ENCODE measurements at places on chromosomes 4 and X.

- no peak for DNase-seq
Measured at GRCh38 chrX:4844376-4844775, 1130.9 kb upstream of the PRKX start.

DNA sequence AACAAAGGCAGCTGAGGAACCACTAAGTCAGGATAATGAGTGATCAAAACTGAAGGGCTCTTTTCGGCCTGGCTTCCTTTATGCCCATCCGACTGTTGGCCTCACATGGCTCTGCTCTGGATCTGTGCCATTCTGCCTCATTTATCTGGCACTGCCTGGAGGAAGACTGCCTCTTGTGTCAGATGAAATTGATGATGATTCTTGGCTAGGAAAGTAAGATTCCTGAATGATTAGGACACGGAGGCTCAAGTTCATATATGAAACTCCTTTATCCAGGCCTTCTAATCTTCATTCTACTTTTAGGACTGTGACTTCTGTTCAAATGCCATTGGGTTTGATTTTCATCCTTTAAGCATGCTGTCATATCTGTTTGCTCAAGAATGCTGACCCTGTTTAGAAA, 475.4 kb upstream of the RPS6KA3 start:
- DNase-seq, result peak; percentile 2

DNA sequence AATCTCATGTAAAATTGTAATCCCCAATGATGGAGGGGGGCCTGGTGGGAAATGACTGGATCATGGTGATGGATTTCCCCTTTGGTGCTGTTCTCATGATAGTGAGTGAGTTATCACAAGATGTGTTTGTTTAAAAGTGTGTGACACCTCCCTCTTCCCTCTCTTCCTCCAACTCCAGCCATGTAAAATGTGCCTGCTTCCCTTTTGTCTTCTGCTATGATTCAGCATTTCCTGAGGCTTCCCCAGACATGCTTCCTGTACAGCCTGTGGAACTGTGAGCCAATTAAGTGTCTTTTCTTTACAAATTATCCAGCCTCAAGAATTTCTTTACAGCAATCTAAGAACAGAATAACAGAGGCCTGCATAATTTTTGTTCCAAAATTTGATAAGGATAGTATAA, 85.2 kb downstream of the ANAPC10 start:
- peak; percentile 6 for DNase-seq

DNA sequence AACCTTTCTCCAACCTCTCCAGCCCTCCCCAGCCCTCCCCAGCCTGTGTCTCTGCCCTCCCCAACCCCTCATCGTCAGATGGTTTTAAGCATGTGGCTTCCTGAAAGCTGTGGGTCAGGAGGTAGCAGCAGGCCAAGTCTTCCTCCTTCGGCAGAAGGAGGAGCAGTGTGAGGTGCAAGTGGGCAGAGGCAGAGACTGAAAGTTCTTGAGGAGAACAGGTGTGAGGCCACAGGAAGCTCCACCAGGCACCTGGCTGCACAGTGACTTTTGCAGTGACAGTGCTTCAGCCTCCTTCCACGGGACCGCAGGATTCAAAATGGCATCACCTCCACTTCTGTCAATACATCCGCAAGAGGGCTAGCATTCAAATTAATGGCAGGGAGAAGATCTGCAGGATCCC, 203.9 kb upstream of the LEF1 start:
- DNase-seq, result no peak

DNA sequence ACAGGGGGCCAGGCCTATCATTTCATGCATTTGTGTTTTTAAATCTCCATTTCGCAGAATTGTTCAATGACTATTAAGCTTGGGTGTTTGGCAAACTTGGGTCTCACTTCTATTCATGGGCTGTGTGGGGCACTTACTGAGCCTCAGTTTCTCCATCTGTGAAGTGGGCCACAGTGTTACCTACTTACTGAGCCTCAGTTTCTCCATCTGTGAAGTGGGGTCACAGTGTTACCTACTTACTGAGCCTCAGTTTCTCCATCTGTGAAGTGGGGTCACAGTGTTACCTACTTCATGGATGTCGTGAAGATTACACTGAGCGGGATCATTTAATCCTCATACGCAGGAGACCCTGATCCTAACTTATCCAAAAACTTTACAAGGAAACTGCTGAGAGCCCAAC, 115.1 kb upstream of the STX18 start:
- no peak for DNase-seq

- no peak for DNase-seq
Measured at GRCh38 chrX:65755786-65756185, 88.3 kb downstream of the MSN start.

GRCh38 chrX:96126182-96126581, 558.5 kb upstream of the DIAPH2 start:
- no peak for DNase-seq

- no peak for DNase-seq
Measured at GRCh38 chrX:2691543-2692220, 587 bp downstream of the CD99 start.

DNA sequence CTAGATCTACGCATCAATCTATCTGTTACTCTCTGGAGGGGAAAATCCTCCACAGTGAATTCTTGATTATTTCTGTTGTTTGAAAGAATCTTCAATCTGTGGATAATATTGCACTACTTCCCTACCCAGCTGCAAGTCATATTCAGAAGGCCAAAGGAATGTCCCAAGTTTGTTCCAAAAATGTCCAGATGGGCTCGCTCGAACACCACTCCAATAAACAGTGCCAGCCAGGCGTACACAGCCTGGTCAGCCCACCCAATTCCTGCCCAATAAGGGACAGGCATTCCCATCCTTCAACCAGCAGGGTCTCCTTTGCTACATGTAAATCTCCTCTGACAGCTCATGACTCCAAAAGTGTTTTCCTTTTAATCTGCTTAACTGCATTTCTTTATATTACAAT, 80.7 kb upstream of the GPM6B start:
- DNase-seq, result no peak

GRCh38 chrX:42602566-42602965, 175.4 kb downstream of the PPP1R2C start:
- no peak for DNase-seq

GRCh38 chr4:149266301-149266700, 549.3 kb downstream of the IQCM start:
- no peak for DNase-seq

GRCh38 chr4:117334451-117335188, 249.2 kb upstream of the TRAM1L1 start:
- DNase-seq, result no peak

GRCh38 chrX:153649915-153650782, 3.1 kb downstream of the DUSP9 start:
- no peak for DNase-seq

DNA sequence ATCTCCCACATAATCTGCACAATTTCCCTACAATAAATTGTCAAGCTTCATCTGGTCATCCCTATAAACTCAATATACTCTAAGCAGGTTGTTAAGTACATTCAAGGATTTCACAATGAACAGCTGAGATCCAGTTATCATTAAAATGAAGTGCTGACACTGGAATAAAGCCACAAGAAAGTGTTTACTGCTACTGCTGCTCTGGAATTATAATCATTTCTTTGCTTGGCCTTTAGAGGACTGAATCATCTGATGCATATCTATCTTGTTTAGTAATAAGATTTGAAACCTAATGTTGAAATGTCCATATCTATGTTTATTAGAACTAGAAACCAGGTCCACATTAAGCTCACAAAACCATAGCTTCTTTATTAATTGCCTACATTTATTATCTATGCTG, 338.6 kb upstream of the ZFP42 start:
- no peak for DNase-seq

- DNase-seq, result no peak
Measured at GRCh38 chrX:8297766-8298165, 126.7 kb upstream of the VCX2 start.

DNA sequence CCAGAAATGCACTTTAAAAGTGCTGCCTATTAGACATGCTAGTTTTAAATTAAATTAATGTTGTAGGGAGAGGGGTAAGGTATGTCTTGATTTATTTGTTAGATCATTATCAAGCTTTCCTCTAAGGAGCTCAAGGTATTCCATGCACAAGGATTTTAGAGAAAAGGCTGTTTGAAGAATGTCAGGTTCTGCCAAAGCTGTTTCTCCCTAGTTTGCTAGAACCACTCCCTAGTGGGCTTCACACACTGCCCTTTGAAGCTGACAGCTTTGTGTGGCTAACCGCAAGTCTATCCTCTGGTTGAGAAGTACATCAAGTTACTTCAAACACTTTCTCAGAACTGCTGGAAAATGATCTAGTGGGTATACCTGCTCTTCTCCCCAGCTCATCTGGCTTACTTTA, 32.3 kb downstream of the RASL11B start:
- no peak for DNase-seq

DNA sequence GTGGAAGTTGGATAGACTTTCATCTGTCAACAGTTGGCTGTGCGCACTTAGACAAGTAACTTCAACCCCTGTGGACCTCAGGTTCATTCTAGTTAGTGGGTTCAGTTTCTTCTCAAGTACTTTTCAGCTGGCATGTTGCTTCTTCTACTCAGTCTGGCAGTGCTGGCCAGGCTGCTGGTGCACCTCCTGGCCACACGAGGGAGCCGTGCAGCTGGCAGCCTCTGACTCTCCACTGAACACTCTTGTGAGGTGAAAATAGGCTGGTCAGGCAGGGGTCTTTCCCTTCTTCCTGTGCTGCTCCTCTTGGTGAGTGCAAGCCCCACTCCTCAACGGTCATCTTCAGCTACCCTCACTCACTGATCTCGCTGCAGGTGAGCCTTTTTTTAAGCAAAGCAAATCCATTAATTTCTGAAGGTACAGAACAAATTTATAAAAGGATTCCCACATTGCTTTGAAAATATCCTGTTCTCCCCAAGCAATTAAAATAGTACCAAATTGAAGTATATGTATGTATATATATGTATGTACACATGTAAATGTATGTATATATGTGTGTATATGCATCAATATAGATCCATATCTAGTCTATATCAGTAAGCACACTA, 30.6 kb downstream of the LONRF3 start:
- peak; percentile 19 for DNase-seq

- DNase-seq, result peak; percentile 68
Measured at GRCh38 chrX:131288738-131289511, at the start of gene IGSF1. Gene IGSF1, minus strand, starts transcription at chrX:131289306. Its CDS starts 2,632 bp downstream, at chrX:131286674.

DNA sequence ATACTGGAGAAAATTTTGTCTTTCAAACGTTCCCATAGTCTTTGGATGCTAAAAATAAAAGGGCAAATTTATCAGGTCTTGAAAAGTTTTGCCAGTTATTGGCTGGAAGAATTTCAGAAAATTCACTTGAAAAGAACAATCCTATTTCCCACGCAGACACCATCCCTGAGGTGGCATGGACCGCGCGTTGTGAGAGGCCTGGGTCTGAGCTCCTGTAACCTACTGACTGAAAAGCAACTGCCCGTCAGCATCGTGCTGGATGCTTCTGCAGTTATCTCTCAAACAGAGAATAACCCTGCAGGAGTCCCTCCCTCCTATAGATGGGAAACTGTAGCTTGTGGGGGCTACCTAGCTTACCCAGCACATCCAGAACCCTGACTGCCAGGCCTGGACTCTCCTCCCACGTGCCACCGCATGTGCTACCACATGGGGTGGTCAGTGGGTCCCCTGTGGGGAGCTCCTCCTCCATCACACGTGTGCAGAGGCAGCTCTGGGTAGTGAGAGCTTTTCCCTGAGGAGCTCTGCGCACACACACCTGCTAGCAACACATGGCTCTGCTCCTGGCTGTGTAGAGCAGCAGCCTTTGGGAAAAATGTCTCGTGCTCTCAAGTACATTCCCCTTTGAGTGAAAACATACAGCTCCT, 36.1 kb downstream of the NSG1 start:
- DNase-seq, result no peak

DNA sequence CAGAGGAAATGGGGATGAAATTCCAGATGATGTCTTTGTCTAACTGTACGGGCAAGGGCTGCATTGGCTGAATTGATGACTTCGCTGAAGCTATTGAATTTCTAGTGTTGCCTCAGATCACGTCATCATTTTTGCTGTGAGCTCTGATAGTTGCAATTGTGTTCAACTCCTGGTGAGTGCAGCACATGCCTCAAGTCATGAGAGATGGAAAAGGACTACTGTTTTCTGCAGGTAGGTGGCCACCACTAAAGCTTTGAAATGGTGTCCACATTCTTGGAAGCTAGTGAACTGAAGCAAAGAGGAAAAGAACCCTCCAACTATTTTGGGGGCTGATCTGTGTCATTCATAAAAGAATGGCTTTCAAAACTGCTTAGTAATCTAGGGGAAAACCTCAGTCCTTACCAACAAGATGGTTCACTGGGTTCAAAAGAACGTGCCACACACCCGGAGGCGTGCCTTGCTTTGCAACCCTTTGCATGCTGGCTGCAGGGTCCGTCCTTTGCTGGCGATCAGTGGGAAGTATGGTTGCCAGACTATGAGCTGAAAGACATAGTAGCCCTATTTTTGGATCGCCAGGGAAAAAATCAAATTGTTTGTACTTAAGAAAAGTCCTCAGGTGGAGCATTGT, 88.1 kb upstream of the STOX2 start:
- no peak for DNase-seq

DNA sequence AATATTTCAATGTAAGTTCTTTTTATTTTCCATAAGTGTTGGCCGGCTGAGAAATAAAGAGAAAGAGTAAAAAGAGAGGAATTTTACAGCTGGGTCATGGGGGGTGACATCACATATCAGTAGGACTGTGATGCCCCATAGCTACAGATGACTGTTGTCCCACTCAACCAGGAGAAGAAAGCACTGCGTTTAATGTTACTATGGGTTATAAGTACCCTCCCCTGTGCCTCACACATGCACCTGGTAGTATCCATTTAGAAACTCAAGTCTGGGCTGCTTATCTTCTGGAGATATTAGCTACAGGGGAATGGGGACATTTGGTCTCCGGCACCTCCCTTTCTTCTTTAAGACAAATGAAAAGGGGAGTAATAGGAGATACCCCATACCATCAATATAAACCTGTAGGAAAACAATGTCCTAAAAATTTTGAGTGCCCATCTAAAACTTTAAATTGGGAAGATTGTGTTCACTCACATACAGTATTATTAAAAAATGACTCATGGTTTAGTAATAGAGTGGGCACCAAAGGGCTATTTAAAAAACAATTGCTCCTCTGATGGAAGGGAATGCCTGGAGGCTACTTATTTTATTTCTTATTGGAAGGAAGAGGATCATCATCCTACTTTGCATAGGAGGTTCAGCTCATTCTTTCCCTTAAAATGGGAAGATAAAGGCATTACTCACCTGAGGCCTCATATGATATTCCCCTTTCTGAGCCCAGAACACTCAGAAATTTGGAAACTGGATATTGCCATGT, 18.2 kb downstream of the UGT2B11 start:
- no peak for DNase-seq

DNA sequence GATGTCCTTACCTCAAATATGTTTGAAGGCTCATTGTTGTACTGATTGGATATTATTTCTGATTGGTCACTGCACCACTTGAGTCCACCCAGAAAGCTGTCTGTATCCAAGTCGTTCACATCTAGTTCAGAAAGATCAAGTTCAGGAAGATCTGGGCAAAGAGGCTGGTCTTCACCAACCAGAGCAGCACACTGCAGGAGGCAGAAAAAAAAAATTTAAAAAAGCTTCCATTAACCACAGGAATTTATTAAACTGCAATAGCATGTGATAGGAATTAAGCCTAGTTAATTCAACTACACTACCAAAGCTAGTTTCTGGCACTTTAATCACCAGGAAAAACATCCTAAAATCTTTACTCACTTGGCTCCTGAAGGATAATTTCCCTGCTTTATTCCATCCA, 5.1 kb downstream of the PPARGC1A start:
- DNase-seq, result no peak

GRCh38 chr4:82748810-82749470, 49.7 kb downstream of the SCD5 start:
- no peak for DNase-seq

- DNase-seq, result no peak
Measured at GRCh38 chrX:72253686-72254085, 14.9 kb upstream of the ERCC6L start.

GRCh38 chrX:106615041-106615440, 3.3 kb downstream of the RADX start:
- DNase-seq, result peak; percentile 36
